Hair follicular keratinocyte (primary cell): ENCODE measurements at places on chromosomes 5 and 9. TPM values are rescaled to one million over a fixed set of nuclear protein-coding genes. Genes with fewer than 3 reads are reported as not detected.

Gene FBP2
- total RNA-seq: not detected in 2 replicates

Gene MSMP
- not detected in 2 replicates for total RNA-seq

Gene RABL6
- 82.2 and 126 TPM in 2 replicates for total RNA-seq

Gene FOXD4L5
- not detected in 2 replicates for total RNA-seq

Gene SCAMP1
- 22.3 and 38.3 TPM in 2 replicates for total RNA-seq

Gene PARP8
- 7.6 and 8.8 TPM in 2 replicates for total RNA-seq

Gene MUSK
- not detected in 2 replicates for total RNA-seq

Gene PCDHA9
- total RNA-seq: not detected in 2 replicates

Gene TNFSF8
- not detected in 2 replicates for total RNA-seq

Gene SLC34A1
- not detected in 2 replicates for total RNA-seq

Gene CPLANE1
- 4.7 and 7.6 TPM in 2 replicates for total RNA-seq

Gene SNX2
- total RNA-seq: 30.9 and 41.0 TPM in 2 replicates

Gene SLC6A7
- not detected in 2 replicates for total RNA-seq

Gene CSF2
- total RNA-seq: 16.9 and 49.0 TPM in 2 replicates

Gene XRCC4
- 9.1 and 18.1 TPM in 2 replicates for total RNA-seq

Gene AGXT2
- total RNA-seq: not detected in 2 replicates

Gene CAMK4
- 1.0 and 2.9 TPM in 2 replicates for total RNA-seq

Gene HNRNPK
- total RNA-seq: 437 and 549 TPM in 2 replicates

Gene ENTPD8
- not detected in 2 replicates for total RNA-seq

Gene DAB2
- total RNA-seq: 7.4 and 11.9 TPM in 2 replicates

Gene SPATA24
- total RNA-seq: 3.0 and 4.6 TPM in 2 replicates

Gene PCDHB9
- total RNA-seq: 0.08 TPM in 1 of 2 replicates, not detected in the other

Gene EQTN
- 0.23 TPM in 1 of 2 replicates, not detected in the other for total RNA-seq

Gene CCDC183
- 1.3 TPM in 1 of 2 replicates, not detected in the other for total RNA-seq

Gene BSPRY
- not detected in 2 replicates for total RNA-seq

Gene ARHGEF39
- 7.8 and 23.5 TPM in 2 replicates for total RNA-seq

Gene PCDHGA5
- total RNA-seq: under 0.01 TPM in 1 of 2 replicates, not detected in the other

Gene SLC25A2
- not detected in 2 replicates for total RNA-seq

Gene ADAMTS13
- total RNA-seq: 0.61 and 0.70 TPM in 2 replicates

Gene CDO1
- total RNA-seq: not detected in 2 replicates

Gene WDR31
- total RNA-seq: 0.27 and 0.86 TPM in 2 replicates

Gene CD72
- total RNA-seq: 0.11 and 0.86 TPM in 2 replicates

Gene PRRC1
- 38.3 and 41.5 TPM in 2 replicates for total RNA-seq

Gene NOXA1
- total RNA-seq: 0.31 TPM in 1 of 2 replicates, not detected in the other

Gene LIFR
- 2.1 and 2.7 TPM in 2 replicates for total RNA-seq

Gene PPIP5K2
- 19.0 and 23.8 TPM in 2 replicates for total RNA-seq

Gene INSL6
- total RNA-seq: not detected in 2 replicates

Gene PCDHGA9
- 0.53 and 0.70 TPM in 2 replicates for total RNA-seq

Gene FOXD1
- 3.3 and 6.6 TPM in 2 replicates for total RNA-seq

Gene FGF18
- not detected in 2 replicates for total RNA-seq

Gene RMI1
- 2.3 and 4.4 TPM in 2 replicates for total RNA-seq

Gene ZNF300
- 5.3 and 6.0 TPM in 2 replicates for total RNA-seq

Gene CDK9
- total RNA-seq: 25.4 and 28.7 TPM in 2 replicates

Gene CYLC2
- not detected in 2 replicates for total RNA-seq

Gene CTXN3
- total RNA-seq: not detected in 2 replicates

Gene CCL27
- not detected in 2 replicates for total RNA-seq

Gene EDIL3
- total RNA-seq: under 0.01 and 0.30 TPM in 2 replicates

Gene TLN1
- total RNA-seq: 141 and 149 TPM in 2 replicates

Gene RORB
- not detected in 2 replicates for total RNA-seq

Gene DDX41
- 82.1 and 121 TPM in 2 replicates for total RNA-seq

Gene TYRP1
- not detected in 2 replicates for total RNA-seq

Gene SAXO1
- total RNA-seq: not detected in 2 replicates

Gene PCDHGA1
- not detected in 2 replicates for total RNA-seq

Gene TAF11L5
- total RNA-seq: not detected in 2 replicates
